ENCODE measurements at places on chromosomes 13 and 19.

DNA sequence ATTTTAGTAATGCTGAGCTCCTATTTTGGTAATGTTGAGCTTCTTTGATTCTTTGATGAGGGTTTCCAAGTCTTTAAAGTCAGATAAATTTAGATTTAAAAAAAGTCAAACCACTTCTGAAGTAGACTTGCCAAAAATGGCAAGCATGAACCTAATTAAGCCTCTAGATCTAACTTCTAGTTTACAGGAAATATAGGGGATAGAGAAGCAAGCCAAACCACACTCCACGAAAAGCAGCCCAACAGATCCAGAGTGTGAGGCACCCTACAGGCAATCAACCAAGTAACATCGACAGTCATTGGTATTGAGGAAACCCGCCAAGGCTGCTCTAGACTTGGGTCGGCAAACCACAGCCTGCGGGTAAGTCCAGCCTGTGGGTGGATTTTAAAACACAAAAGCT lies 3.7 kb downstream of the GGACT start:
- no peak for DNase-seq

DNA sequence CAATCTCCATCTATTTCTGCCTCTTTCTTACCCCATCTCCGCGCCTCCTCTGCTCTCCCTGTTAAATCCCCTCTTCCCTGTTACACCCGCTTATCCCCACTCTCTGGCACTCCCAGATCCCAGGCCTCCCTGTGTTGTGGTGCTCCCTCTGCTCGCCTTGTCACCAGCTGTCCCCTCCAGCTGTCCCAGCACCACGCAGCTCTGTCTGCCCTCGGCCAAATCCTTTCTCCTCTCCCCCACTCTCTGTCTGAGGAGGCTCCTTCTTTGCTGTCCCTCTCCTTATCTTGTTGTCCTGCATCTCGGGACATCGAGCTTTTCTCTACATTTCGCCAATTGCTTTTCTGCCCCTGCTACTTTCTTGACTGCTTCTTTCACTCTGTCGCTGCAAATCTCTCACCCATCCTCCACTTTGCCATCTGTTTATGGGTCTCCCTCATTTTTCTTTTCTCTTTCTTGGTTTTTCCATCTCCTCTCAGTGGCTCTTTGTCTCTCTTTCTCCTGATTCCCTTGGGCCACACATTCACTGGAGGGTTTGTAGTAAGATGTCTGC lies 941 bp downstream of the ZNF160 start:
- no peak for DNase-seq

DNA sequence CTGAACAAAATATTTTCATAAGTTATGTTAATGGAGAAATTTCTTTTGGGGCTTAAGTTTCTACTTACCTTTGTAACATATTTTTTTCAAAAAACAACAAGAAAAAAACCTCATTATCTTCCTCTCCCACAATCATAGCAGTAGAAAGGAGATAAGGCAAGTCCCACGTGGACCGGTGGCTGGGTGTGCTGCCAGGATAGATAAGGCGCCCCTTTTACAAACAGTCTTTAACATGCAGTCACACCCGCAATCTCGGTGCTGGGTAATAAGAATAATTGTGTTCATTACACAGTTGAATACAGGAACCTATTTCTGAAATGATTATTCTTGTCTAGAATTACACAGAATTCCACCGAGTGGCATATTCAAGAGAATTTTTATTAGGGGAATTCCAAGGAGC lies 1202.3 kb downstream of the UQCRFS1 start:
- DNase-seq, result no peak

DNA sequence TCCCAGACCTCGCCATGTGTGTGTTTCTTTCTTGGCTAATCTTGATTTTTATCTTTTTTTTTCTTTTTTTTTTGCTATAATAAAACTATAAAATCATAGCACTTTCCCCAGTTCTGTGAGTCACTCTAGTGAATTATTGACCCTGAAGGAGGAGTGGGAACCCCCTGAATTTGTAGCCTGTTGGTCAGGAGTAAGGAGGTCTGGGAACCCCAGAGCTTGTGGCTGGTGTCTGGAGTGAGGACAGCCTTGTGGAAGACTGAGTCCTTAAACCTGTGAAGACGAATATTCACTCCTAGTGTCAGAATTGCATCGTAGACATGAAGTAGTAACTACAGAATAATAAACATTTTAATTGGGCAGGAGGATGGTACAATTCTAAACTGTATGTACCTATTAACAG lies 7.4 kb downstream of the EID2B start:
- no peak for DNase-seq

GRCh38 chr13:99353836-99354235 lies 46.6 kb upstream of the GPR183 start:
- DNase-seq, result no peak

- no peak for DNase-seq
Observed at GRCh38 chr19:27780367-27781075, 1432.4 kb downstream of the UQCRFS1 start.

GRCh38 chr13:113151745-113152690 lies 6.4 kb upstream of the PROZ start:
- DNase-seq, result no peak

DNA sequence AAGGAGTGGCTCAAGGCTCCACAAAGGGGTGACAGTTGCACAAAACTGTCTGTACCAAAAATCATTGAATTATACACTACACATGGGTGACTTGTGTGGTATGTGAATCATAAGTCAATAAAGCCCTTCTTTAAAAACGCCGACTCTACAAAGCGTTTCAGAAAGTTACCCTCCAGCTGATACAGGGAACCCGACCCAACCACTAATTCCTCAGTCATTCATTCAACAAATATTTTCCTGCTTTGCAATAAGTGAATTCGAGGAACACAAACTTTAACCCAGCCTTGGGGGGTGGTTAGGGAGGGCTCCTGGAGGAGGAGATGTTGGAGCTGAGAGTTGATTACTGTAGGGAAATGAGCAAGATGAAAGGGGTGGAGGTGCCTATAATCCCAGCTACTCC lies 32.0 kb downstream of the LTBP4 start:
- DNase-seq, result no peak

DNA sequence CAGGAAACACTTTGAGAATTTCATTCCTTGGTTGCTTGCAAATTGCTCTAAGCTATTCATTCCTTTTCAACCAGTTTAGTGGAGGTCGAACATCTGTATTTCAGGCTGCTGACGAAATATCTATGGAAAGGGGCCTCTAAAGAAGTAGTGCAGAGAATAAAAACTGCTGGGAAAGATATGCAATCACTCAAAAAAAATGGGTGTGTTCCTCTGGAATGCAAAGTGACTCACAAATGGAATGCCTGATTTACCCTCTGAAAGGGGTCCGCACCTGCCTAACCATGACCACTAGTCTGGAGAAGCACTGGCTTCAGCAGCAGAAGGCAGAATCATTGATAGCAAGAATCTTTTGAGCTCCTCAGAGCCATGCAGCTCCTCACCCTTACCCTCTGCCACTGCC lies 129.4 kb downstream of the PCDH9 start:
- no peak for DNase-seq

DNA sequence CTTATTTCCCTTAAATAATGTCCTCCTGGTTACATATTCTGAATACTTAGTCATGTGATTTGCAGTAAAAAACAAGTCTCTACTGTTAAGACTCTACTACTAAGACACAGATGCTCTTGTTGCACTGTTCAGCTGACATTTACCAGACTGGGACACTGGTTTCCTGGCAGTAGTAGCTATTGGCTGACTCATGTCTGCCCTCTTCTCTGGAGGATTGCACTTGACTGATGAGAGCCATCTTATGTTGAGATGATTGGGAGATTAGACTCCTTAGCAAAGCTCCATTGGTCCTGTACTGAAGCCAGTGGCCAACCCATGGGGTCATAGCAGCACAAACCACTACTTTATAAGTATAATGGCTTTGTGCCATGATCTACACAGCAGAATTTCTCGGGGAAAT lies 1672.6 kb upstream of the PCDH20 start:
- DNase-seq, result no peak

- no peak for DNase-seq
Observed at GRCh38 chr19:37074819-37075362, 3.3 kb upstream of the ZNF420 start.

DNA sequence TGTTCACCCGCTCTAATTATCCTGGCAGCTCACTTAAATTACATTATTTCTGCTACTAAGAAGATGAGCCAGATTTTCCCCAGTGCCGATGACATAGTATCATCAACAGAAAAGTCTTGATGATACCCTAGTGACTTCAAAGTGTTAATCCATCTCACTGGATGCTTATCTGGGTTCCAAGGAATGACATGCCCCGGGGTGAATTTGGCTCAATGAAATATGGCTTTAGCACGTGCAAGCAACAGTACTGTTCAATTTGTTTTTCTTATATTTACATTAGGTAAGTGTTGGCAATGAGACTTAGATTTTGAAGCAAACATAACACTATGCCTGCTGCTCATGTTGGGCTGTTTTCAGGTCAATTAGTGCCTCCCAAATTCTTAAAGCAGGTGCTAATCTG lies 548.2 kb upstream of the SLITRK1 start:
- no peak for DNase-seq

GRCh38 chr19:8206147-8207087 lies 2.8 kb upstream of the CERS4 start:
- no peak for DNase-seq

DNA sequence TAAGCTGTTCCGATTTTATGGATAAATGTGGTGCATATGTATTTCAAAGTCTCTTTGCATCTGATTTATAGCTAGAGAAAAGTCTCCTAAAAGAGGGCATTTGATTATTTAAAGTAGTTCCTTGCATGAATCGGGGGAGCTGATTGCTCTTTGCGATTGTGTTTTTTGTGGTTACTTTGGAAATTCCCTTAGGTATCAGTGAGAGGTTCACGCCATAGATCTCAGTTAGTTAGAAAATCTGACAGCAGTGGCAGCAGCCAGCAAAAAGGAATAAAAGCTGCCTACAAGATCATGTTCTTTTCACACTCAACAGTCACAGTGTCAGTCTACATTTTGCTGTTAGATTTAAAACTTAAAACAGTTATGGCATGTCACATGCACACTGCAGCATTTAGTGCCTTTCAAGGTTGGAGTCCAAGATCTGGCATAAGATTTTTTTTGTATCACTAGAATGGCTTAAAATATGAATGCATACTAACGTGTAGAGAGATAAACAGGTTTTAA lies 436.5 kb upstream of the PCDH20 start:
- DNase-seq, result no peak

- no peak for DNase-seq
Observed at GRCh38 chr19:23439623-23440022, 44.4 kb upstream of the ZNF91 start.

DNA sequence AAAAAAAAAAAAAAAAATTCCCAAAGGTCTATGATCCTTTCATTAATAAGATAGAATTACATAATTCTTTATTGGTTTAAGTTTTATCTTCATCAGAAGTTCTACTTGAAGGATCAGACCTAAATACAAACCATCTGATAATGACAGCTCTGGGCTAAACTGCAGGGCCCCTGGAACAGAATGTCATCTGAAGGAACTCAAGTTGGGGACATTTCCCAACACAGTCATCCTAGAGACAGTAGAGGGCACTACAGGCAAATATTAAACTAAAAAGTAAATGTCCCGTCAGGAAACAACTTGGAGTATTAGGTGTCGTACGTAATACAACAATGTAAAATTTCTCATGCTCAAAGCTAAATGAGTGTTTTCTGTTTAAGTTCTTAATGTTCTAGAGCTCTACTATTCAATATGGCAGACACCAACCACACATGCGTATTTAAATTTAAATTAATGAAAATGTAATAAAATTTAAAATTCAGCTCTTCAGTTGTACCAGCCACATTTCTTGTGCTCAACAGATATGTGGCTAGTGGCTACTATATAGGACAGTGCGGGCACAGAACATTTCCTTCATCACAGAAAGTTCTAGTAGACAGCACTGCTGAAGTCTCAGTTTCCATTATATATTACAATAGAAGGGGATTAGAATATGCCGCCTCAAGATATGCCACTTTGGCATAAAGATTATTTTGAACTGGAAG lies 21.8 kb upstream of the NAXD start:
- DNase-seq, result no peak

DNA sequence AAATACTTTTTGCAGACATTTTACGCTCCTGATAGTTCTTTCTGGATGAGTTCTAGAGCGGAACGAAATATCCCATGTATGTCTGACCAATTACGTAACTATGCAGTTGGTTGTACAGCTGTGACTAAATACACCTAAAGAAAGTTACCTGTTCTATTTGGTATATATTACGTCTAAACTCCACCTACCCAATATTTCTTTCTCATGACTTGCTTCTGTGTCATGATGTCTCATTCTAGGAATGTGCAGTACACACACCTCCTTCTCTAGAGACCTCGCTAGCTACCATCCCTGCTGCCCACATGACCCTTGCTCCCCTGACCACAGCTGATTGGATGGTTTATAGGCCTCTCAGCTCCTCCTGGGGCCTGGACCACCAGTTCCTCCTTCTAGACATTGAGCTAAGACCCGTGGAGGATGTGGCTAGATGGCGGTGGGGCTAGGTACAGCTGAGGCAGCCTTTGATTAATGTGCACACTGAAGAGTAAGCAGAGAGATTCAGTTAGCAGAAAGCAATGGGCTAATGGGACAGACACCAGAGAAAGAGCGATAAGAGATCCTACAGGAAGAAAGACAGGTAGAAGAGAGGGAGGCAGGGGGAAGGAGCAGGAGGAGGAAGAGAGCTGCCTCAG lies 422.1 kb downstream of the COG6 start:
- DNase-seq, result no peak

- no peak for DNase-seq
Observed at GRCh38 chr13:74000876-74001275, 133.3 kb downstream of the KLF12 start.

GRCh38 chr13:49620170-49620621 lies 8.1 kb upstream of the ARL11 start:
- no peak for DNase-seq

DNA sequence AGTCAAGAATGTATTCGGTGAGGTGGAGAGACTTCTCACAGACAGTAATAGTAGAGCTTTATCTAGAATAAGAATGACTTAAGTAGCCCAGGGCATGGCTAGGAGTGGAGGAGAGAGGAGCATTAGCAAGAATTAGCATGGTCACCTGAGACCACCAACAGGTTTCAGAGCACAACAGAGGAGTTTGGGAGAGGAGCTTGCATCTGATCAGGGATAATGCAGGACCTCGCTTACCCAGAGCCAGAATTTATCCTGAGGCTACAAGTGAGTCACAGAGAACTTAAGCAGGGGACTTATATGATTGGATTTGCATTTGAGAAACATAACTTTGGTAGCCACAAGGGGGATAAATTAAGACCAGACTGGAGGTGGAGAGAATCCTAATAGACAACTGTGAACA lies 102.1 kb upstream of the FNDC3A start:
- no peak for DNase-seq

GRCh38 chr13:89738072-89738471 lies 1609.4 kb upstream of the MIR17HG start:
- no peak for DNase-seq

GRCh38 chr13:24630851-24631620 lies 49.2 kb upstream of the ATP12A start:
- no peak for DNase-seq

DNA sequence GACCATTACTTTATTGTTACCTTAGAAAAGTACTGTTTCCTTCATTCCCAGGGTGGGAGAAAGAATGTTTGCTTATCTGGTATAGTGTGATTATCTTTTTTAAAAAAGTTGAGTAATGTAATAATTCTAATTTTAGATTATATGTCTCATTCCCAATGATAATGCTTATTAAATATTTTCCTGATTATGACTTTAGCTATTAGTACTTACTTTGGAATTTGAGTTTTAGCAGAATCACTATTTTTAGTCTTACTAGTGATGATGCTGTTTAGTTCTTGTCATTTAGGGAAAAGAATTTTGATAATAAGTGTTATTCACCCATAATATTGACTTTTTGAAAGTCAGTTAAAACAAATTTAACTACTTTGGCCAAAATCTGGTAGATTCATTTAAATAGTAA lies 95.2 kb downstream of the FRY start:
- DNase-seq, result no peak

GRCh38 chr13:106874323-106874722 lies 306.4 kb upstream of the ARGLU1 start:
- no peak for DNase-seq
